ENCODE measurements at places on chromosomes 6 and 20.

- no peak for DNase-seq
These were observed 363.8 kb upstream of the PTCHD4 start for GRCh38 chr6:48474830-48475229.

GRCh38 chr20:47319517-47320252 lies 36.8 kb downstream of the ZMYND8 start:
- DNase-seq, result no peak

DNA sequence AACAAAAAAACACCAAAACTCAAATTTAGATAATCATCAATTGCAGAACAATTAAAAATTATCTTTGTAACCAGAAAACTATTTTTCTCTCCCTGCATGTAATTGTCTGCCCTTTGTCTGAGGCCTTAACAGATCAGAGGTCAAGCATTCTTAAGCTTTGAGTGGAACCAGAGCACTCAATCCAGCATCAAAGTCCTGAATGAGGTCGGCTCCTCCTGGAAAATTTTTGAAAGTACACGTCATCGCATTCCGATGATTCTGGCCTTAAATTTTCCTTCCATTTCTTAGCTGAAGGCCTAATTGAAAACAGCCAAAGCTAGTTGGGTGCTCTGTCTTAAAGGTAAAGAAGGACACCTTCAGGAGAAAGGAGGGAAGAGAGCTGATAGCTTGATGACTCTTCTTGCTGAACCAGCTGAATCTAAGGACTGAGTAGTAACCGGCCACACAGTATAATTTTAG lies 510.2 kb upstream of the SULF2 start:
- DNase-seq, result no peak

DNA sequence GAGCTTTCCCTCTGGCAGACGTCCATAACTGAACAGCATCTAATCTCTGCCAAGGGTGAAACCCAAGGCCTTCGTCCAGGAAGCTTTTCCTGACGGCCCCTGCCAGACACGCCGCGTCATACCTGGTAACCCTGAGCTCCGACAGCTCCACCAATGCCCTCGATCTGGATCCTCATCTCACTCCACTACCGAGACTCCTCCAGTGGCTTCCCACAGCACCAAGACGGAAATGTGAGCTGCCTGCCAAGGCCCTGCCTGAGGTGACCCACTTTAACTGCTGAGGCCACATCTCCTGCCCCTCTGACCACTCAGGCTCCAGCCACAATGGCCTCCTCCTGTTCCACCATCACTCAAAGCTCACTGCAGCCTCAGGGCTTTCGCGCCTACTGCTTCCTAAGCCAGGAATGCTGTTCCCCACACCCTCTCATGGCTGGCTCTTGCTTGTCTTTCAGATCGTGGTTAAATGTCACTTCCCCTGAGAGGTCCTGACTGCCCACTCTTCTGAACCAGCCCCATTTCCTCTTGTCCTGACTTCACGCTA lies 143.2 kb downstream of the PREX1 start:
- no peak for DNase-seq

DNA sequence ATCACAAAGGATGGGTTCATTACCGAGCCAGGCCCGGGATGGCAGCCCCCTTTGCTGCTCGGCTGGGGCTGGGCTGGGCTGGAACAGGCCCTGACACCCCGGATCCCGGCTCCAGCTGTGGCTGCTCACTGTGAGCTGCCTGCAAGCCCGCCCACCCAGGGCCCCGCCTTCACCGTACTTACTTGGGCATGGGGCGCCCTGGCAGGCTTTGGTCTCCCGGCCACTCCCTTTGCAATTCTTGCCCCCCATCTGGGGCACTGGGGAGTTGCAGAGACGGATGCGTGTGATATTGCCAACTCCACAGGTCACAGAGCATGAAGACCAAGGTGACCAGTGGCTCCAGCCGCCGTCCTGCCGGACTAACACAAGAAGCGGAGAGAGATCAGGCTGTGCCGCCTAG lies 16.7 kb downstream of the THBS2 start:
- DNase-seq, result no peak

GRCh38 chr20:22974354-22974753 lies 60.8 kb upstream of the SSTR4 start:
- DNase-seq, result no peak

DNA sequence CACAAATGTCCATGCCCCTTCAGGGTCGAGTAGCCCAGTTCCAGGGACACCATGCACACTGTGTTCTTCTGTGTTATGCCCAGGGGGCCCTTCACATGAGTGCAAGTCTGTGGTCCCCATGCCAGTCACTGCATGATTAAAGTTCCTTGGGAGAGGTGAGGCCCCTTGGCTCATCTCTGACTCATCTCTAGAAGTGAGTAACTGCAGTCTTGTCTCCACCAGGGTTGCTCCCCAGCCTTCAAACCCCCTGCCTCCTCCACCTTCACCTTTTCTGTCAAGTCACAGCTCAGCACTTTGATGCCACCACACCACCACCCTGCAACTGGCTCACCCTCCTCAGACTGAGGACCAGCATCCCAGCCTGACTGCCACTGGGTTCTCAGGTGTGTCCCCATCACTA lies 161.7 kb downstream of the UNC5CL start:
- no peak for DNase-seq

GRCh38 chr6:170448317-170448716 lies 104.8 kb downstream of the PSMB1 start:
- DNase-seq, result no peak

All from stimulated activated CD8-positive, alpha-beta memory T cell treated with anti-CD3 and anti-CD28 coated beads, Interleukin-4, amount 100 ng/mL, for 24 hours (primary cell).